NCI-H187 (cell line): ENCODE measurements at places on chromosomes 7 and 10.

- DNase-seq, result no peak
Observed at GRCh38 chr7:157932498-157933218, 595.9 kb downstream of the DNAJB6 start.

DNA sequence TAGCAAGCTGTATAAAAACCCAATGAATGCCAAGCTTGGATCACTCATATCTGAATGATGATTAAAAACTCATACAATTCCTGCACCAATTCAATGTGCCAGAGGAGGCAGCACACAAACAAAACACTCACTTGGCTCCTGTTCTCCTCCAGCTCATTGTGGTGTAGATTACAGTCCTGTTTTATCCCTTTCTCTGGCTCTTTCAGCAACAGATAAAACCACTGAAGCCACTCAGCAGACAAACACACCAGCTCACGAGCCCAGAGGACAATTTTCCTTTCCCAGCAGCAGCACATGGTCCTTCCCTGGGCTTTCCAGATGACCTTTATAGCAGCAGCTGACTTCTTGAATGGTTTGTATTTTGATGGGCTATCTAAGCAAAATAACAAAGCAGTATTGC is 107.3 kb upstream of the STARD3NL start:
- no peak for DNase-seq

- no peak for DNase-seq
Observed at GRCh38 chr7:151883857-151884256, 6.9 kb upstream of the PRKAG2 start.

DNA sequence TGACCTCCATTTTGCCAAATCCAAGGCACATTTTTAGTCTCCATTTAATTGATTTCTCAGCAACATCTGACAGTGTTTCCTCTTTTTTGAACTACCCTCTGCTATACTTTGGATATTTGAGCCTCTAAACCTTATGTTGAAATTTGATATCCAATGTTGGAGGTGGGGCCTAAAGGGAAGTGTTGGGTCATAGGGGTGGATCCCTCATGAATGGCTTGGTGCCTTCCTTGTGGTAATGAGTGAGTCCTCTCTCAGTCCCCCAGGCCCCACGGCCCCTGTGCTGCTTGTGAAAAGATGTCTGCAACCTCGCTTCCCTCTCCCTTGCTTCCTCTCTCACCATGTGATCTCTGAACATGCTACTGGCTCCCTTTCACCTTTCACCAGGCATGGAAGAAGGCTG is 96.8 kb upstream of the DGKB start:
- DNase-seq, result no peak

- DNase-seq, result no peak
Observed at GRCh38 chr10:30454744-30455510, 20.9 kb downstream of the MAP3K8 start.

DNA sequence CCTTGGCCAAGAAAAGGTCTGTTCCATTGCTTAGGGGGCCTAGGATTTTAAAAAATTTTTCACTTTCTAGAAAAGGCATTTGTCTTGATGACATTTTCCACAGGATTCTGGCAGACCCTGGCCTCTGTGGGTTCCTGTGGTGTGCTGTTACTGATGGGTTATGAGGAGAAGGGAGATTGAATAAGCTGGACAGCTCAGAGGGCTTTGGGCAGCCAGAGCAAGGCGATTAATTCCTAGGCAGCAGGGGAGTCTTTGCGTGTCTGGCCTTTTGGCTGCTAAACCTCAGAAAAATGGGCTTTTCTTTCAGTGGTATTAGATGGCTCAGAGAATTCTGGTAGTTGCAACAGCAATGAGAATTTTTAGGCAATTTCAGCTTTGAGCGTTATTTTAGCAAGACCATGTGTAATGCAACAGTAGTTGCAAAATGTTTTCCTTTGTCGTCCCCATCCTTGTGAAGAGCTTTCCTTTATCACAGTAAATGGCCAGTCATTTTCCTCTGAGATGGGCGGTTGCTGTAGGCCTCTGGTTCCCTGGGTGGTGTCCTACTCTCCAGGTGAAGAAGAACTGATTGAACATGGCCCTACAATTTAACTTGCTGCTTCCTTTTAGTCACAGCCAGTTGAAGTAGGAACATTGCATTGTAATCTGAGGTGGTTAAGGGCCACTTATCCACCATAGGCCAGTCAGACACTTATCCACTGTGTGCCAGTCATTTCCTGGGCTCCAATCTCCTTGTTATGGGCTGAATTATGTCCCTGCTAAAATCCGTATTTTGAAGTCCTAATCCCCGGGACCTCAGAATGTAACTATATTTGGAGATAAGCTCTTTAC is 43.2 kb downstream of the SH2D4B start:
- DNase-seq, result peak; percentile 12

- no peak for DNase-seq
Observed at GRCh38 chr7:106618480-106618879, 42.5 kb downstream of the CCDC71L start.

DNA sequence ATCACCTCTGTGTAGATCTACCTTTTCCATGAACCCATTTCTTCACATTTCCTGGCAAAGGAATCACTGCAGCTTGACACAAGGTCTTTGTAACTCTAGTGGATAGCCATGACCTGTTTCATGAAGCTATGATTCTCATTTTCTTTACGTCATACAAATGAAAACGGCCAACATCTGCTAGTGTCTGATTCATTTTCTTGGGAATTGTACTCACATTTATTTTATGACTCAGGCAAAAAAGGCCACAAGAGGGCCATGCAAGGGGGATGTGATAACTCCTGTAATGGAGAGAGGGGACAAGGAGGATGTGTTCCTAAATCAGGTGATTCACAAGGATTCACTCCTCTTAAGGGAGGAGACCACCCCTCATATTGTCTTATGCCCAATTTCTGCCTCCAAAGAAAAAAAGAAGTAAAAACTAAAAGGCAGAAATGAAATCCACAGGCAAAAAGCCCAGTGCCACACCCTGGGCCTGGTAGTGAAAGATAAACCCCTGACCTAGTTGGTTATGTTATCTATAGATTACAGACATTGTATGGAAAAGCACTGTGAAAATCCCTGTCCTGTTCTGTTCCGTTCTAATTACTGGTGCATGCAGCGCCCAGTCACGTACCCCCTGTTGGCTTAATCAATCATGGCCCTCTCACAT is 249.9 kb downstream of the IPMK start:
- no peak for DNase-seq

- DNase-seq, result no peak
Observed at GRCh38 chr7:92841192-92841591, 4.8 kb upstream of the CDK6 start.
